Hematopoietic multipotent progenitor cell treated with erythropoietin and hydrocortisone succinate and interleukin-3 and kit ligand, for 8 days (in vitro differentiated cells): ENCODE measurements at places on chromosomes 13 and 19.
A peak's percentile ranks its signal among the peaks of the same experiment; 100 is the strongest.

DNA sequence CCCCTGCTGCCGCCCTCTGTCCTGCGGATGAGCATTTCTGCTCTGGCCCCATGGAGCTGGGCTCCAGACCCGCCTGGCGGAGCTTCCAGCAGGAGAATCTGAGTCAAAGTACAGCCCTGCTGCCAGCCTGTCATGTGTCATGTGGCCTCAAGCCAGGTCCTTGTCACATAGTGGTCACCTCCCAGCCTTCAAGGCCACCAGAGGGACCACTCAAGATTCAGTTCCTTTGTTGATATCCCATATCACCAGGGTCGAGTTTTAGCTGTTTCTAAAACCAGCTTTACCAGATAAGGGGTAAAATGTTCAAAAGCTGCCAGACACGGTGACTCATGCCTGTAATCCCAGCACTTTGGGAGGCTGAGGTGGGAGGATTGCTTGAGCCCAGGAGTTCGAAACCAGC is 13.4 kb downstream of the THOP1 start:
- DNase-seq, result peak; percentile 67

DNA sequence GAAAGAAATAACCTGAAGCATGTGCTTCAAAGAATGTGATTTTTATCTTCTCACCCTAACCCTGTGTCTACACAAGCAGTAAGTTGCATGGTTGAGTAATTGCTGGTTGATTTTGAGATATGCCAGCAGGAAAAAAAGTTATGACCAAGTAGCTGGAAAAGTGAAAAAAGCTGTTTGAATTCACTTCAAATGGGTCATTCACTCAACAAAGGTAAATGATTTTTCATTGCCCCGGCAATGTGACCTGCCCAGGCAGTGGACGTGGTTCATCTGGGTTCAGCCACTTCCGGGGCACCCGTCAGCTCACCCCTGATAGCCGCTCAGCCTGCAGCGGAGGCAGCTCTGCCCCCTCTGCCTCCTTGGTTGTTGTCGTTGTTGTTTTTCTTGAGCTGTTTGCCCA is 18.5 kb downstream of the TNFRSF19 start:
- DNase-seq, result no peak

DNA sequence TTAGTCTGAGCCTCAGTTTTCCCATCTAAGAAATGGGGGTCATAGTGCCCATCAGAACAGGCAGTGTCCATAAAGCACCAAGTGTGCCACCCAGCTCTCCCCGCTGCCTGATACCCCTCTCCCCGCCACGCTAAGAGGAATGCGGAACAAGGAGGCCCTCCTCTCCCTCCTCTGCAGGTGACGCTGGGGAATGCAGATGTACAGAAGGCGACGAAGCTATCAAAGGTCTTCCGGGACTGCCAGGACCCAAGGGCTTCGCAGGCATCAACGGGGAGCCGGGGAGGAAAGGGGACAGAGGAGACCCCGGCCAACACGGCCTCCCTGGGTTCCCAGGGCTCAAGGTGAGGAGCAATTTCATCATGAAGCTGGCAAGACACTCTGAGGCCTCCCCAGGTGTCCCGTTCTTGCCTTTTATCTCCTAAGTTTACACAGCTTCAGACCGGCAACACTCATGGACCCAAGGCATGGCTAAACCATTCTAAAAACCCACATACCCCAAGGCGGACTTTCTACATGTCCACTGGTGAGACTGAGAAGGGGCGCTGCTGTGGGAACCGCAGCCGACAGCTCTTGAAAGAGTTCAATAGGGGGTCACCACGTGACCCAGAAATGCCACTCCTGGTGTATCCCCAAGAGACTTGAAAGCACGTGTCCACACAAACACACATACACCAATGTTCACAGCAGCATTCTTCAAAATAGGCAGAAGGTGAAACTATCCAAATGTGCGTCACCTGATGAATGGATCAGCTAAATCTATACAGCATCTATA is 102.7 kb downstream of the RAB20 start:
- no peak for DNase-seq

DNA sequence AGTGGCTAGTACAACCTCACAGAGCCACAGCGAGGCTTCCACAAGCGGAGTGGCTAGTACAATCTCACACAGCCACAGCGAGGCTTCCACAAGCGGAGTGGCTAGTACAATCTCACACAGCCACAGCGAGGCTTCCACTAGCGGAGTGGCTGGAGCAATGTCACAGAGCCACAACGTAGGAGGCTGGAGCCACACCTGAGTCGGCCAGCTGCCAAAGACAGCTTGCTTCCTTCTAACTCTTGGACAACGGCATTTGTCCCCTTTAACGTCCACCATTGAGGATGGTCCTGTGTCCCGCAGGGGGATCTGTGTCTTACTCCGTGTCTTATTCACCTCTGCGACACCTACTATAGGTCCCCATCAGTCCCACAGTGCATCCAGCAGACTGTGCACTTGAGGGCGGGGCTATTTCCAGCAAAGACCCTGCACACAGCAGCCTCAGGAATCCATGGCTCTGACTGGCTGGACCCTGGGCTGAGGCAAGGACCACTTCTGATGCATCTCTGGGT is 3.7 kb downstream of the ZNF787 start:
- DNase-seq, result no peak

DNA sequence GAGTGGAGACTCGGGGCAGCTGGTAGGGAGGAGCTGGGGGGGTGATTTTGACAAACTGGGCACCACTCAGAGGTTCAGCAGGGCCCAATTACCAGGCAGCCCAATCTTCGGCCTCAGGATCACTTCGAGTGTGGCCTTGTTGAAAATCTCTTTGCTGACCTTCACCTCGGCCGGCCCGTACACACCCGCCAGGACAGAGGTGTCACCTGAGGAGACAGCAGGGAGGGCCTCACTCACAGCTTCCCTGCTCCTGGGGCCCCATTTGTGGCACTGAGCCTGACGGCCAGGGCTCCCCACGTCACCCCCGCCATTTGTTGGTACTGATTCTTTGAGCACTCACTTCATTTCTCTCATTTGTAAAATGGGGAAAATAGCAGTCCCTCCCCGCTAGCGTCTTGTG is 4.4 kb downstream of the EXOSC5 start:
- no peak for DNase-seq

DNA sequence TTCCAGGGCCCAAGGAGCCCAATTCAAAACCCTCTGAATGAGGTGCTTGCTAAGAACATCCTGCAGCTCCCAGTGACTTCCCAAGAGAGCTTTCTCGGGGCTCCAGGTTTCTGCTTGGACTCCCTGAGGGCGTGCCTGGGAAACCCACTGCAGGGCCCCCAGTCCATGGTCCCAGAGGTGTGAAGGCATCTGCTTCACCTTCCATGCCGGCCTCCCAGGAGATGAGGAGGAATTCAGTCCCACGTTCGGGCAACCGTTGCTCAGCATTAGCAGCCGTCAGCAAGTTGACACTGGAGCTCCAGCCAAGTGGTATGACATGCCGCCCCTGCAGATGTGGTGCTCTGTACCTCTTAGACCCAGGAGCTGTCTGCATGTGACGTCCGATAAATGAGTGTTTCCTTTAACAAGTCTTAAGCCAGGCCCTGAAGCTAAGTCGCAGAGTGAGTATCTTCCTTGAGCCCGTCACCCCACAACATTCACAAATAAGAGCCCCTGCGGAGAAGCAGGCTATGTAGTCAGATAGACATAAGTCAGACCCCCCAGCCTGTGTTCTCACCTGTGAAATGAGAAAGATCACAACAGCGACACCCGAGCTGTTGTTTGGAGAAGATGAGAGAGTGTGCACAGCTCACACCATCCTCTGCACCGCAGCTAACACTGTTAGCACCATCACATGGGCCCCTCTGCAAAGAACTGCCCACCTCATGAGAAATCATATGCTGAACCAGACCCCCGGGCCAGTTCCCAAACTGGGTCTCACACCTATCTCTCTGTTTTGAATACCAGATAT is 150.3 kb downstream of the KATNAL1 start:
- no peak for DNase-seq

DNA sequence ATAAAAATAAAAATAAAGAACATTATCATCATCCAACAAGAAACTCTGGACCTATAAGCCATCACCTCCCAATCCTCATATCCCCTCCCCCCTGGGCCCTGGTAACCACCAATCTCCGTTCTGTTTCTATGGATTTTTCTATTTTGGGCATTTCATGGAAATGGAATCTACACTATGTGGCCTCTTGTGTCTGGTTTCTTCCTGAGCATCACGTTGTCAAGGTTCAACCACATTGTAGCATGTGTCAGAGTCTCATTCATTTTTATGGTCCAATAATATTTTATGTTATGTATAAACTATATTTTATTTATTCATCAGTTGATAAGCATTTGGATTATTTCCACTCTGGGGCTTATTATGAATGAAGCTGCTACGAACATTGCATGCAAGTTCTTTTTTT is 26.9 kb downstream of the SULT2B1 start:
- no peak for DNase-seq

GRCh38 chr19:18416778-18417249 is 2.4 kb upstream of the SSBP4 start:
- peak; percentile 88 for DNase-seq
